ENCODE measurements at places on chromosomes 4 and X. TPM values are rescaled to one million over a fixed set of nuclear protein-coding genes. Genes with fewer than 3 reads are reported as not detected.

DNA sequence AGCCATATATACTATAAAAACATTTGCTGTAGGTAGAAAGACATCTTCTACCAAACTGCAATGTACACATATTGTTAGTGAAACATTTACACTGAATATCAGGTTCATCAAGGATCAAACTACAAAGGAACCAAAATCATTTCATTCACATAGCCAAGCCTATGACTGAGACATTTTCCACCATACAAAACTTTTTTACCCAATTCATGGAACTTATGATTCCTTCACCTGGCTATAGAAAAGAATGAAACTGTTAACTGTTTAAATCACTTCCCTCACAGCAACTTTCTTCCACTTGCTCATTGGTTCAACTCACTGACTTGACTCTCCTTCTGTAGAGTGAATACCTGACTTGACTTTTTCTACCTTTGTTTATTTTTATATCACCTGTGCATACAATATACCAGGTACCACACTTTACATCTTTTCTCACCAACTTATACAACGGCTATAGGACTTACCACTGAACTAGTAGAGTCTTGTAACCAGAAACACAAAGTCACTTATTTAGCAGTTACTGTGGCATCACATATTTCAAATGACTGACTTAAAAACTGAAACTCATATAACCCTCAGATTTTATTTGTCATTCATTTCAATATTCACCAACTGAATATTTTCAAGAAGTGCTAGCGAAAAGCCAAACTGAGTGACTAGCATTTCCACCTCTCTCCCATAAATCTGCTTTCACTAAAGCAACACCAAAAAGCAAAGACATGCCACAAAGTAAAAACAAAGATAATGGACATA is 30.9 kb downstream of the CAMK2D start:
- DNase-seq, result no peak

GRCh38 chr4:139872274-139872673 is 206.7 kb downstream of the MGST2 start:
- no peak for DNase-seq

GRCh38 chrX:130176354-130176776 is 4.6 kb downstream of the RAB33A start:
- DNase-seq, result no peak

DNA sequence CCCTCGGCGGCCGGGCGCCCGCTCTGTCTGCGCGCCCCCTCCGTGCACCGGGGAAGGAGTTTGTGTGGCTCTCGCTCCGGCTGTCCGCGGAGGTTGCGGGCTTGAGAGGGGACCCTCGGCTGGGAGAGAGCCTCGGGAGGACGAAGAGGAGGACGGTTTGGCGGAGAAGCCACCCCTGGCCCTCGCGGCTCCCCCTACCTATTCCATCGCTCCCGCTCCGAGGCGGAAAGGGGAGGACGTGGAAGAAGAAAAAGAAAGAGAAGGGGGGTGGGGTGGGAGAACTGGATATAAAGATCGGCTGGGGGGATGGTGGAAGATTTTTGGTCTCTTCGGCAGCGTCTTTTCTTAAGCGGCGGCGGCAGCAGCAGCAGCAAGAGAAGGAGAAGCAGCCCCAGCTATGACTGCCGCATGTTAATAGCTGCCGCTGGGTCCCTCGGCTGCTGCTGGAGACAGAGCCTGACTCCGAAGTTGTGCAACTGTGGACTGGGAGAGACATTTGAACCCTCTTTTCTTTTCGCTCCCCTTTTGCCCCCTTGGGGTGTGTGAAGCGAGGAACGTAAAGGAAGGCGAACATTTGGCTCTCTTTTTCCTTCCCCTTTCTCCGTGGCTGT is 895 bp downstream of the ADGRL3 start:
- DNase-seq, result no peak

- DNase-seq, result peak; percentile 48
Measured at GRCh38 chrX:72245461-72246089, 6.7 kb upstream of the ERCC6L start.

TLR7 gene
- 0.58 TPM for total RNA-seq

DNA sequence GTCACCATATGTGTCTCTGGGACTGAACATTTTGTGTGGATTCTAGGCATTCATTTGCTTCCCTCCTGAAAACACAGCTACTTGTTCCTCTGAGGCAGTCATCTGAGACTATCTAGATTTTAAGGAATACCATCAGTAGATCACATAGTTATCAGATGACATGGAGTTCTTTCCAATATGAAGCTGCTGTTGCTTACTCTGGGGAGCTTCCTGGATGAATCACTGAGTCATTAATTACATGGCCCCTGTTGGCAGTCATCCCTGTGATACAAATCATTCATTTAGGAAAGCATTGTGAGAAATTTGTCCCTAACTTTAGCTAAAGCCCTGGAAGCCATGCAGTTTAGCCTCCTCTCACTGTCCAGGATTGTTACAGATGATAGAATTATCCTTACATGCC is 98.2 kb upstream of the ARSJ start:
- no peak for DNase-seq

DNA sequence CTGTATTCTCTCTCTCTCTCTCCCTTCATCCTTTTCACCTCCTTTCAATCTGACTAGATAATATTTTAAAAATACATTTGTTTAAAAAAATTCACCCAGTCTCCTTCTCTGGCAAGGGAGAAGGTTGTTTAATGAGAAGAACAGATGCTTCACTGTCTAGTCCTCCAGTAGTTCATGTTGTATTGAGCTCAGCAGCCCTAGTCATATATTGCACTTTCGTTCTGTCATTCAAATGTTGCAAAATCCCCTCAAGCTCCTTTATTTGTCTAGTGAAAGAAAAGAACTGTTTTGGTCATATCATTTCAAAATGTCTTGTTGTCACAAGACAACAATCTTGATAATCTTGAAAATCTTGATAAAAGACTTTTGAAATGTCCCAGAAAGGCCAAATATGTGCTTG is 248.0 kb downstream of the GALNTL6 start:
- DNase-seq, result no peak

KLHL15 gene
- 4.7 TPM for total RNA-seq

GRCh38 chr4:94534401-94535312 is 82.9 kb downstream of the PDLIM5 start:
- DNase-seq, result no peak

DNA sequence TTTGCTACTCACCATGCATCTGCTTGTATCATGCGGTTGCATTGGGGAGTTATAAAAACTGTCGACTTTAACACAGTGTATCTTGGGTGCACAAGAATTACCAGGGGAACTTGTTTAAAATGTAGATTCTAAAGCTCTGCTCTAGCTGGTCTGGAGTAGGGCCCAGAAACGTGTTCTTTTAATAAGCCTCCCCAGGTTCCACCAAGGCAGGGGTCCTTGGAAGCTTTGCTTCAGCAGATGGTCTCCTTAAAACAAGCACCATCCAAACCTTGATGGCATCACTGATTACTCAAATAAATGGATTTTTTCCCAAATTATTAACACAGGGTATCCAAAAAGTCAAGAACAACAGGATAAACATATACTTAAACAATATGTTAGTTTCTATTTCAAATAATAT is 120.2 kb upstream of the NDP start:
- DNase-seq, result no peak

GRCh38 chrX:44332437-44332836 is 11.0 kb downstream of the EFHC2 start:
- no peak for DNase-seq

NWD2 gene
- not detected for total RNA-seq

ANXA10 gene
- 37.8 TPM for total RNA-seq

- no peak for DNase-seq
Measured at GRCh38 chrX:134144231-134144630, 92.8 kb upstream of the CCDC160 start.

GRCh38 chrX:134210465-134210864 is 26.5 kb upstream of the CCDC160 start:
- no peak for DNase-seq

DNA sequence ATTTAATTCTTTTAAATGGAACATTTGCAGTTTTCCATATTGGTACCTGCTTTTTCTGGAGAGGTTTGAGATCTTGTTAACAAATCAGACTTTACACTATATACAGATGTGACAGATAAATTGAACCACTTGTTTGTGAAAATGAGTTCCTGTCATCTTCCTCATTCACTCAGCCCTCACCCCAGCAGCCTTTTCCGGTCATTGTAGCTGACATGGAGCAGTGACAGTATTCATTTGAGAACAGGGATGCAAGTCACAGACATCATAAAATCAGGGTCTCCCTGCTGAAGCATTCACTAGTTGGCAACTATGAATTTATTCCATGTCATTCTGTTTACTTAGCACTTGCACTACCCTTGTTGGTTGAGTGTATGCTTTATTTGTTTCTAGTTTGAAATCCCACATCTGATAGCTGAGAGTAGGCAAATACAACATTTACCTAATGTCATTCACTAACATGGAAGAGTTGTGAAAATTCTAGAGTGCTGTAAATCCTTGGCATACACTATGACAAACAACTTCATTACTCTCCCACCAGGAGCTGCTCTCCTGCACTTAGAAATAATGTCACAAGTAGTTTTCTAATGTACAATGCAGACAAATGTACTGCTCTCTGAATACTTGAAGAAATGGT is 78.9 kb downstream of the UGT8 start:
- DNase-seq, result no peak

Data from right lobe of liver (tissue), 6 donors.